SK-N-MC (cell line): ENCODE measurements at places on chromosomes 7 and 10.

DNA sequence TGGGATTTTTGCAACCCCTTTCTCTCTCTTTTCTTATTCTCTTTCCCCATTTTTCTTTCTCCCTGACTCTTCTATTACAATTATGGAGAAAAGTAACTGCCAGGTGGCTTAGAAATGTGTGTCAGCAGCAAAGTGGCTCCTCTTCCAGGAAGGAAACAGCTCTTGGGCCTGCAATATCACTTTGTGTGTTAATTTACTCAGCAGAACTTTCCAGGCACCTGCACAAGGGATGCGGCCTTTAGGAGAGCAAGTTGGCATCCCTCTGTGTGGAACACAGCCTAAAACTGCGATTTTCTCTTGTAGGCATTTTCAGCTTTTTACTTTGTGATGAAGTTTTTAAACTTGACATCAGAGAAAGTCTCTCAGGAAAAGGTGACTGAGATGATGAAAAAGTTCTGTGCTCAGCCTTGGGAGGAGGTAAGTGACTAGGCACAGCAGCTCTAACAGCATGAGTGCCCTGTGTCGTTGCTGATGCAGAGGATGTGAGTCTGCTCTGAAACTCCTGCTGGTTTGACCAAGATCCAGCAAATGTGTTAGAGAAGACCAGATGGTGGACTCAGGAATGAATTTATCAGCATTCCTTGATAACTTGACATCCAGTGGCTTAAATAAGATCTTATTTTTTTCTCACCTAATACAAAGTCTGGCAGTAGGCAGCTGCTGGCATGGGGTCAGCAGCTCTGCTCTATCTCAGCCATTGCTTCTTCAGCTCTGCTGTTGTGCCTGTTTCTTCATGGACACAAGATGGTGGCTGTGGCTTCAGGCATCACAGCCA is 47.4 kb upstream of the CC2D2B start:
- no peak for DNase-seq

GRCh38 chr10:110041479-110041829 is 33.7 kb downstream of the ADD3 start:
- DNase-seq, result no peak

DNA sequence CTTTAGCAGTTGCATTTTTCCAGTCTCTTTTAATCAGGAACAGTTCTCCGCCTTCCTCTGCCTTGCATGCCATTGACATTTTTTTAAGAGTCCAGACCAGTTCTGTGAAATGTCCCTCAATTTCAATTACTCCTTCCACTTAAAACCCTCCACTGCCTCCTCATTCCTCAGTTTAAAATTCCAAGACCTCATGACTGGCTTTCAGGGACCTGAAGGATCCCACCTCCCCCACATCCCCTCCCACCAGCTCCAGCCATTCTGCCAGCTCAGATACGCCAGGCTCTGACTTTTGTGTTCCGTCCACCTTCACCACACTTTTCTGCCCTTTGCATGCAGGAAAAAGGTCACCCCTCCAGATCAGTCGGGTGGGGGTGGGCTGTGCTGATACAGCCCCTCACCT is 8.7 kb downstream of the TNRC18 start:
- DNase-seq, result no peak

DNA sequence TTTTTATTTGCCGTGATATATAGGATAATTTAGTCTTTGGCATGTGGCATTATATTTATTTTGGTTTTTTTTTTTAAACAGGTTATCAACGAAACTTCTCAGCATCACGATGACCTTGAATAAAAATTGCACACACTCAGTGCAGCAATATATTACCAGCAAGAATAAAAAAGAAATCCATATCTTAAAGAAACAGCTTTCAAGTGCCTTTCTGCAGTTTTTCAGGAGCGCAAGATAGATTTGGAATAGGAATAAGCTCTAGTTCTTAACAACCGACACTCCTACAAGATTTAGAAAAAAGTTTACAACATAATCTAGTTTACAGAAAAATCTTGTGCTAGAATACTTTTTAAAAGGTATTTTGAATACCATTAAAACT is 9.1 kb downstream of the VIM start:
- DNase-seq, result no peak

GRCh38 chr10:2993636-2994035 is 73.7 kb upstream of the PFKP start:
- no peak for DNase-seq

GRCh38 chr7:100875356-100875751 is 451 bp downstream of the SRRT start:
- no peak for DNase-seq

GRCh38 chr7:92404170-92404614 is 43.1 kb upstream of the GATAD1 start:
- no peak for DNase-seq

DNA sequence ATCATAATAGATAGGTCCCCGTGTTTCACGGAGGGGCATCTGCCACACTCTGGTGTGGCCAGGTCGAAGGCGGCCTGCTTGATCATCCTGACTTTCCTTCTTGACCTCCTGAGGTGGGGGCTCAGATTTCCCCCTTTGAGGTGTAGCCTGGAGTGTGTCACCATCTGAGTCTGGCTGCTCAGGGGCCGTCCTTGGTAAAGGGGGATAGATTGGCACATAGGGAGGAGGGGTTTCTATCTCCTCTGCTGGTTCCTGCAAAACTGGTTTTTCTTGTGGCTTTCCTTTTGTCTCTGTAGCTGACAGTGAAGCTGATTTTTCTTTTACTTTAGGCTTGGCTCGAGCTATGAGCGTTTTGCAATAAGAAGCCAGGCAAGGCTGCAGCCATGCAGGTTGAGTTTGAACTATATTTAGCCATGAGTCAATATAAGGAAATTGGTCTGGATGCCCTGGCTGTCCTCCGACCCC is 7.1 kb upstream of the ZNF117 start:
- DNase-seq, result no peak

DNA sequence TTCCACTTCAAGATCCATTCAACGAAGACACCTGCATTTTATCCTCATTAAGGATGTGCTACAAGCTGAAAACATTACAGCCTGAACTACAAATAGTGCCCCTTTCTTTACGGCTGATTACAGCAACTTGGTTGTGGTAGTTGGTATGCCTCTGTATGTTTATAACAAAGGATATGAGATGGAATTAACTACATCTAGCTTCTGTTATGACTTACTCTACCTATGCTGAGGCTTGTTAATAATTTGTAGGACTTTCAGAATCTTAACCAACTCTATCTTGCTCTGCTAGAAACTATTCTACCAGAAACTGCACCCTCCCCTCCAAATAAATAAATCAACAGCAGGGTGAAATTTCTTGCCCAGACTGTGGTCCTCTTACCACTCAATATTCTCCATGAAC is 448.1 kb downstream of the GRM8 start:
- DNase-seq, result no peak

- DNase-seq, result no peak
Measured at GRCh38 chr7:33395340-33395739, 266.0 kb downstream of the BBS9 start.

- no peak for DNase-seq
Measured at GRCh38 chr10:48233559-48234005, 40.9 kb downstream of the FRMPD2 start.

DNA sequence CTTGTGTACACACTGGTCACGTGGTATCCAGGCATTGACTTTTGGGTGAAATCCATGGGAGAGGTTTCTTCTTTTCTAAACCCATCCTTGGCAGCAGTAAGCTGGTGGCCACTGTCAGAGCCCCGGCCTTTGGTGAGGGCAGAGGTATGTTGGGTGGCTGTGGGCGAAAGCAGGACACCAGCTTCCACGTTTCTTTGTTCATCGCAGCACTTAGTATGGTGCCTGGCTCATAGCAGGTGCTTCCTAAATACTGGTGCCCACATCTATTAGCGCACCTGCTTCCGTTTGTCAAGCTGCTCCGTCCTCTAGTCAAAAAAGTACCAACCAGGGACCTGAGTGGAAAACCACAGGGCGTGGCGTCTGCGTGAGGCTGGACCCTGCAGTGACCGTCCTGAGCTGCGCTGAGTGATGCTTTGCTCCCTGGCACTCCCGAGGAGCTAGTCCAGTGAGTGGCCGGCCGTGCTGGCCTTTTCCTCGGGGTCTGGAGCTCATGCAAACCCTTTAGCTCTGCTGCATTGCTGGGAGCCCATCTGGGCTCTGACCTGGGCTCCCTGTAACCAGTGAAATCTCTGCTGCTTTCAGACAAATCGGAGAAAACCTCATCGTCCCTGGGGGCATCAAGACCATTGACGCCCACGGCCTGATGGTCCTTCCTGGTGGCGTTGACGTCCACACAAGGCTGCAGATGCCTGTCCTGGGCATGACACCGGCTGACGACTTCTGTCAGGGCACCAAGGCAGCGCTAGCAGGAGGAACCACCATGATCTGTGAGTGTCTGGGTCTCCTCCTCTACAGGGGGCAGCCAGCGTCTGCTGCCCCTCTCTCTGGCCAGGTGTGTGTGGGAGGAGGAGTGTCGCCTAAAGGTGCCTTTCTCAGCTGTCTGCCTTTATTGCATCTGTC is 5.6 kb downstream of the DPYSL4 start:
- DNase-seq, result no peak

- no peak for DNase-seq
Measured at GRCh38 chr7:44377681-44378421, 52.5 kb upstream of the CAMK2B start.
